ENCODE measurements at places on chromosomes 1 and 21.

DNA sequence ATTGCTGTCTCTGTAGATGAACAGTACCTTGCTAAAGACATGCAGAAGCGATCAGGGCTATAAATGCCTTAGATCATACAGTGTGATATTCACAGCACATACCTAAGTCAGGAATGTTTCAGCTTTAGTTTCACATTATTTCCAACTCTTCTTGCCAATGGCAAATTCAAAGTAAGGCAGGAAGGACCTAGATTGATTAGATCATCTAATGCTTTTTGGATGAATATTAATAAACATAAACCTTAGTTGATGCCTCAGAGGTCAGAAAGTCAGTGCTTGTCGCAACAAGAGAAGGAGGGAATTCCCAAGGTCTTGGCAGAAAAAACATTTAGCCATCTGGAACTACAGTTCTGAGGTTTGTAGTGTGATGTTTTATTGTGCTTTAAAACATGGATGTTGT is 122.3 kb downstream of the TNFSF18 start:
- DNase-seq = no peak

GRCh38 chr1:64811131-64811530 is 66.3 kb downstream of the RAVER2 start:
- no peak for DNase-seq

DNA sequence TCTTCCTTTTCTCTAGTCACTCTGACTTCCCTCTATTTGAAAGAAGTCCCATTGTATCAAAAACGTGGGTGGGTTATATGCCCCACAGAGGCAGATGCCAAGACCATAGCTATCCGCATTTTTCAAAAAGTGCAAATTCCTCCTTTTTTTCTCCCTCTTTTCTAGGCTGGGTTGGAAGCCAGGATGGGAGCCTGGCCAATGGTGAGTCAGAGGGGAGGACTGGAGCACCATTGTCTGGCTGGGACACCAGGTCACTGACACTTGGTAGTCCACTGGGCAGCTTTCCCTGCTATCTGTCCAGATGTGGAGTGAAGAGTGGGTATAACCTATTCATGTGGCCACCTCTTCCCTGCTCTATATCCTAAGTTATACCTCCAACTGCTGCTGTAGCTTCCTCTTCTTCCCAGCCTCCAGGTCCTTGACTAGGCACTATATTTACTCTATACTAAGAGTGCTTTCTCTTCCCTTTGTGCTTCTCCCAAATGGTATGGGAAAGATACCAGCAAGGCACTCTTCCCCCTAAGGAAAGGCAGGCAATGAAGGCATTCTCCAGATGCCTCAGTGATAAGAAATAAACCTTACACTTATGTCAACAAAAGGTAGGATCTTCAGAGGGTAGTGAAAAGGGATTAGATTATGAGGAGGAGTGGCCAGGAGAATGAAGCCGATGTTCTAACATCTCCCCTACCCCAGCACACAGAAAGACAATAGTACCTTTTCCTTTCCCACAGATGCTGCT is 12.9 kb downstream of the PI4KB start:
- no peak for DNase-seq

GRCh38 chr1:157238585-157238984 is 100.4 kb upstream of the ETV3 start:
- DNase-seq = no peak

GRCh38 chr21:14646893-14647292 is 100.8 kb upstream of the SAMSN1 start:
- DNase-seq = no peak

DNA sequence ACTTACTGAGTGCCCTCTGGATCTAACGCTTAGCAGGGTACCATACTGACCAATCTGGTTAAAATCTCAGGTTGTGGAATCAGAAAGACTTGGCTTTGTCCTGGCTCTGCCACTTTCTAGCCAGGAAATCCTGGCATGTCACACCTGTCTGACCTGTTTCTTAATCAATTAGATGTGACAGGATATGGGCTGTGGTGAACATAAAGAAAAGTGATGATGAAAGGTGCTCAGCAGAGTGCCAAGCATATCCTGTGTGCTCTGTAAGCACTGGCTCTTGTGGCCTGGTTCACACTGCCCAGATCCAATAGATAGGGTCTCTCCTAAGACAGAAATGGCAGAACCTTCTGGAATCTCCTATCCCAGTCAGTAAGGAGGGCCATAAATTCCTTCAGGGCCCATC is 53.9 kb downstream of the PHC2 start:
- DNase-seq = no peak

DNA sequence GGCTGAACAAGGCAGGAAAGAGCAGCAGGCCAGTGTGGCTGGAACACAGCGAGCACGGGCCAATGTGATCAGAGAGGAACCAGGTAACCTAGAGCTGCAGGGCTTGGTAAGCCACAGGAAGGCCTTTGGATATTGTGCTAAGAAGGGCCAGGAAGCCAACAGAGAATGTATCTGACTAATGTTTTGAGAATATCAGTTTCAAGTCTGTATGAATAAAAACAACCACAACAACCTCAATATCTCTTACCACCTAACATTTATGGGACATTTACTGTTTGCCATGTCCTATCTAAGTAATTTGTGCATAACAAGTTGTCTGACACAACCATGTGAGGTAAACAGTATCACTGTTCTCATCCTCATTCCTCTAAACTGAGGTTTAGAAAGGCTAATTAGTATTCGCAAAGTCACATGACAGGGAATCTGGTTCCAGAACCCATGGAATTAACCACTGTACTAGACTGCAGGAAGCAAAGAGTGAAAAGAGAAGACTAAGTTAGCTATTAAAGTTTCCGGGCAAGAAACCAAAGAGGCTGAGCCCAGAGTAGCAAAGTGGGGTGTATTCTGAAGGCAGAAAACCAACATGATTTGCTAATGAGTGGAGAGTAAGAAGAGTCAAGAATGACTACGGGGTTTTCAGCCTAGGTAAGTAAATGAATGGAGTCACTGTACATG is 38.9 kb downstream of the SPRTN start:
- no peak for DNase-seq

DNA sequence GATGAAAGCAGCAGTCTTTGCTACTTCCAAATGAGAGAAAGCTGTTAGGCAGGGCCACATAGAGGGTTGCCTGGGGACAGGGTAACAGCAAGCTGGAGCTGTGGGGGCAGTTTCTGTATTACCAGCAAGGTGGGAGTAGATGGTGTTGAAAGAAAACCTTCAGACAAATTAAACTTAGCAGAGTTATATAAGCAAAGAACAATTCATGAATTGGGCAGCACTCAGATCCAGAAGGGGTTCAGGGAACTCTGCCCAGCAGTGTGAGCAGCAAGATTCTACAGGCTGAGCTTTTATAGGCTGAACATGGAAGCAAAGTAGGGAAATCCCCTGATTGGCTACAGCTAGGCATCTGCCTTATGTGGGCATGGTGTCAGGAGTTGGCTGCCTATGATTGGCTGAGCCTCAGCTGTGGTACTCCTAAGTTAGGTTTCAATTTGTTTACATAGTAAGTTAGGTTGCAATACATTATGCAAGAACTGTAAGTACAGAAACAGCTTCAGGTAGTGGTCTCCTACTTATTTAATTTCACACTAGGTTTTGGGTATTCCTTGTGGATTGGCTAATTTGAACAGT is 64.1 kb upstream of the TMPRSS2 start:
- DNase-seq = no peak

GRCh38 chr1:41328001-41328615 is 33.1 kb upstream of the FOXO6 start:
- DNase-seq = no peak

DNA sequence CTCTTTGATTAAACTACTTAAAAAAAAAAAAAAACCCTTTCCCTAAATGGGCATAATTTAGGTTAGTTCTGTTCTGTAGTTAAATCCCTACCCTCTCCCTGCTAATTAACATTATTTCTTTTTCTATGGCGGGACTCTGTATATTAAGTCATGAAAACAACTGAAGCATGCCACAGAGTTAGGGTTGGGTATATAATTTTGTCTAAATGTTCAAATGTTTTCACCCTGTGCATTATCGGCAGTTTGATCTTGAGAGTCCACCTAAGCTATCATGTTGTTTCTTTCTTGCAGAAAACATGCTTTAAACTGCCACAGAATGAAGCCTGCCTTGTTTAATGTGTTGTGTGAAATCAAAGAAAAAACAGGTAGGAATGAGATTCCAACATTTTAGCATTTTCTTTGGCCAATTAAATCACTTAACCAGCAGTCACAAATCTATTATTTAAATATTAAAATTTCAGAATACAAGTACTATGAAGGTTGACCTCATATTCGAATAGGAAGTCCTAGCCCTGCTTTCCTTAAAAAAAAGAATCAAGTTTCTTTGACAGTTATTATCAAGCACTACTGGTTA is 4.0 kb downstream of the PBX1 start:
- no peak for DNase-seq

DNA sequence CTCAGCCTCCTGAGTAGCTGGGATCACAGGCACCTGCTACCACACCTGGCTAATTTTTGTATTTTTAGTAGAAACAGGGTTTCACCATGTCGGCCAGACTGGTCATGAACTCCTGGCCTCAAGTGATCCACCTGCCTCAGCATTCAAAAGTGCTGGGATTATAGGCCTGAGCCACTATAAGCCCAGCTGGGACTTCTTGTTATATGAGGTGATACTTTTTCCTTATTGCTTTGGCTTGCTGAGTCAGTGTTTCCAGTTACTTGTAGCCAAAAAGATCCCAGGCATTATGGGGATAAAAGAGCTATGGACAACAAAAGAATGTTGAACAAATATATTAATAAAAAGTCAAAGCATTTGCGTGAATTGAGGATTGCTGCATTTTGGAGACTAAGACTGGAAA is 69.9 kb upstream of the LPGAT1 start:
- no peak for DNase-seq

GRCh38 chr1:66364578-66365391 is 169.2 kb upstream of the SGIP1 start:
- DNase-seq = no peak

DNA sequence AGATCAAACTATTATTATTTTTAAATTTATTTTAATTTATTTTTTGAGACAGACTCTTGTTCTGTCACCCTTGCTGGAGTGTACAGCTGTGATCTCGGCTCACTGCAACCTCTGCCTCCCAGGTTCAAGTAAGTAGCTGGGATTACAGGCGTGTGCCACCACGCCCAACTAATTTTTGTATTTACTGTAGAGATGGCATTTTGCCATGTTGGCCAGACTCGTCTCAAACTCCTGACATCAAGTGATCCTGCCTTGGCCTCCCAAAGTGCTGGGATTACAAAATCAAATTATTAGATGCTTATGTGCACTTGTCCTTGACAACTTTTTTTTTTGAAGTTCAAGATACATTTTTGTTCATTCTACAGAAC is 15.4 kb downstream of the LIN9 start:
- DNase-seq = no peak

- no peak for DNase-seq
Measured at GRCh38 chr1:13819642-13820041, 119.7 kb downstream of the PRDM2 start.

DNA sequence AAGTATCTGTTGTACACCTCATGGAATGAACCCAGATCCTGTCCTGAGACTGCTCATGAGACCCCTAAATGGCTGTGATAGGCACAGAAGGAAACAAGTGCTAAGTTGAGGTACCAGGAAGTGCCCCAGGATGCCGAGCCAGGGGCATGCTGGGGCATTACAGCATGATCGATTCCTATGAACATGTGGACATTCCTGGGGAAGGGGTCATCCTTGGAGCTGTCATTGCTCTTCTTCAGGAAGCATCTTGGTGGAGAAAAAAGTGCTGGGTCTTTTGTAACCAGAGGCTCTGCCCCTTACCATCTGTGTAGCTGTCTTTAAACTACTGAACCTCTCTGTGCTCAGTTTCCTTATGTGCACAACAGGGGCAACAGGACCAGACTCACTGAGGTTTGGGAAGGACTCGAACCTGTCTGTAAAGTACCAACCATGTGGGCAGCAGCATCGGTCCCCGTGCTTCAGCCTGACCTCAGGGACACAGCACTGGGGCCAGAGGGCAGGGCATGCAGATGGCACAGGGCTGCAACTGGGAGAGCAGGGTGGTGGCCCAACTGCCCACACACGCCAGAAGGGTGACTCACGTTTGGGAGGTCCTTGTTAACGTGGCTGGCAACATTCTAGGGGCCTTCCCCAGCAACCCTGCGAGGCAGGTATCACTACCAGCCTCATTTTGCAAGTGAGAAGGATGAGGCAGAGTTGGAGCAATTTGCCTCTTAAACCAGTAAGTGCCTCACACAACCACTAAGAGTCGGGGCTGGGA is 142.3 kb upstream of the EDN2 start:
- DNase-seq = peak; percentile 33

DNA sequence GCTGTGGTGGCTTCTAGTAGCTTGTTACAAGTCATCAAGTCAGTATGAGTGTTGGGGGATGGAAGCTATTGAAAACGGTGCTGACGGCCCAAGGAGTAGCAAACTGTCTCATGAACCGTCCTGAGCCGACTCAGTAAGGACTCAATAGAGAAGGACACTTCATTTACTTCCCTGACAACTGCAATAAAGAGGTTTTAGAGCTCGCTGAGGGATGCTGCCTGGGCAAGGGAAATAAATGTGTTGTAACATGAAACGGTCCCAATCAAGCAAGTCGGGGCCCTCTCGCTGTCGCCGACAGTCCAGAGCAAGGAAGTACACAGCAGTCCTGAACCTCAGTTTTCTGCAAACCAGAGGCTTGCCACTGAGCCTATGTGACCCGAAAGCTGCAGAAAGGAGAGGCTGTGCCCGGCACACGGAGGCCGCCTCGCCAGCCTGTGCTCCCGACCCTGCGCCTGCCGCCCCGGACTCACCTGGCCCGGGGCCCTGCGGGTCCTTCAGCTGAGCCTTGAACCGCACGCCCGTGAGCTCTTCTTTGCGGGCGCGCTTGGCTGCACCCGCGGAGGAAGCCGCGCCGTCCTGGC is 423 bp downstream of the URB1 start:
- DNase-seq = no peak

DNA sequence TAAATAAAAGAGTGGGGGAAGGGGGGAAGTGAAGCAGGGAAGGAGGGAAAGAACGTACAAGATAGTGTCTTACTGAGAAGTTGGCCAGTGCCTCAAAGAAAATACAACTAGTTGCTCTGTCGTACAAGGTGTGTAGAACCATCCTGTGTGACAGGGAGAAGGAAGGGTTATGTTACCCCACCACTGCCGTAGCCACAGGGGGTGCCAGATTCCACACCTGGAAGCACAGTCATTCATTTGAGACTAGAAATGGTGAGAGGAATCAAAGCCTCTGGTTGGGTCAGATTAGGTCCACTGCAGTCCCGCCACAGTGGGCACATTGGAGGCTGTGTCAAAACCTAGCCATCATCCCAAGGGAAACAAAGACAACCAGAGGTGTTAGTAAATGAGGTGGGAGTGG is 2.7 kb upstream of the ERI3 start:
- DNase-seq = no peak
